ENCODE measurements at places on chromosomes 3 and 15. TPM values are rescaled to one million over a fixed set of nuclear protein-coding genes. Genes with fewer than 3 reads are reported as not detected.

Gene UPK1B
- total RNA-seq = 0.15 TPM

Gene PPARG
- 3.9 TPM for total RNA-seq

Gene ARPIN
- total RNA-seq = 25.3 TPM

Gene CSPG4
- total RNA-seq = 396 TPM

Gene COMMD2
- total RNA-seq = 31.9 TPM

Gene NMNAT3
- total RNA-seq = 9.6 TPM

Gene GPR15
- not detected for total RNA-seq

Gene CCR9
- total RNA-seq = not detected

Gene WDR49
- total RNA-seq = 6.2 TPM

Gene SLC12A8
- 2.3 TPM for total RNA-seq

Gene GP9
- total RNA-seq = not detected

Gene MESP2
- not detected for total RNA-seq

Gene ARHGEF26
- 79.3 TPM for total RNA-seq

Gene CHDH
- 2.4 TPM for total RNA-seq

Gene AHSG
- not detected for total RNA-seq

Gene ZNF860
- total RNA-seq = 0.96 TPM

Gene FILIP1L
- total RNA-seq = 128 TPM

Gene CPEB1
- total RNA-seq = 4.4 TPM

Gene FAM81A
- total RNA-seq = 0.16 TPM

Gene KCNH8
- total RNA-seq = 0.40 TPM

Gene CCK
- total RNA-seq = 2.5 TPM

Gene RBP2
- not detected for total RNA-seq

Gene NTRK3
- total RNA-seq = 4.3 TPM

Gene HESX1
- not detected for total RNA-seq

Gene TP63
- 3.4 TPM for total RNA-seq

Gene MYO5C
- total RNA-seq = 2.6 TPM

Gene ACP3
- total RNA-seq = 2.7 TPM

Gene OR4F15
- not detected for total RNA-seq

Gene TTC21A
- 5.4 TPM for total RNA-seq

Measured in gastroesophageal sphincter (tissue), 4 donors.